ENCODE measurements at places on chromosomes 4 and X.

- no peak for DNase-seq
Measured at GRCh38 chrX:10168226-10168625, 11.5 kb downstream of the CLCN4 start.

DNA sequence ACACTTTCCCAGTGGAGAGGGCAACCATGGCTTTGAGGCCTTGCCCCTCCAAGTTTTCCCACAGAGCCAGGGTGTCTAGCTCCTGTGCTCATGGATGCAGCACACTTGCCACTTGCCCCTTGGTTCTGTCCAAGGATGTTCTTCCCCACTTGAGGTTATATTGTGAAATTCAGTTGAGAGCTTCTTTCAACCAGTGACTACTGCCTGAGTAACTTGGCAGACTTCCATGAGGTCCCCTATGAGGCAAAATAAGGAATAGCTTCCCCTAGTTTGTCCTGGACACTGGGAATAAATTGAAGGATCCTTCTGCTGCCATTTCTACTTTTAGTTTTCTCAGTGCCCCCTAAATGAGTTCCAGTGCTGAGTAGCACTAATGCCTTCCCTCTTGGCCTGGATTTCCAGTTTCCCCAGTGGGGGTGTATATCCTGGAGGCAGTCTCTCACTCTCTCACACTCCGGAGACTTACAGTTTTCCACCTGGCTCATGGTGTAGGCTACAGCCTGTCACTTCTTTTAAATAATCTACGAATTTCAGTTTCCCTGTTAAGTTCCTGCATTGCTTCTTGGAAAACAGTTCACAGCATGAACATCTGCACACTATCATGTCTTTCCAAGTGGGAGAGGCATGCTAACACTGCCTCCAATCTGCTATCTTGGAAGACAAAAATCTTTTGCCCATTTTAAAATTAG, 36.4 kb upstream of the ADH4 start:
- no peak for DNase-seq

DNA sequence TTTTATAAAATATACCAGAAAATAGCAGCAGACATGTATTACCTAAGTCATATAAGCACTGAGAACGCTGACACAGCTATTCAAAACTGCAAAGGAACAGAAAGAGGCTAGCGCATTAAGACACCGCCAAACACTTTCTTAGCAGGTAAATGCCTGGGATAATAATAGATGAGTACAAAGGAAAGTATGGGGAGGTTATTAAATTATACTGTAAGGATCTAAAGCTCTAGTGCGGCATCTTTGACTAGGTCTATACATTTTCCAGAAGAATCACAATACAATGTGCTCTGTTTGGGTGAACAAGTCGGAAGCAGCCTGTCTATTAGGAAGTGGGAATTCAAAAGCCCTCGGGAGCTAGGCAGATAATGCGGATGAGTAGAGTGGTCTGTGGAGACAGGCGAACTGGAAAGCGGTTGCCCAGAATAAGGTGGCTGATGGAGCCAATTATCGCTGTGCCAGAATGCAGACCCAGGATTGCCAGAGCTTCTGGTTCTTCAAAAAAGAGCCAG, 443.6 kb upstream of the TENM3 start:
- no peak for DNase-seq

GRCh38 chr4:108024085-108024877, 34.6 kb downstream of the HADH start:
- no peak for DNase-seq

GRCh38 chr4:26343038-26343398, 22.2 kb downstream of the RBPJ start:
- no peak for DNase-seq

DNA sequence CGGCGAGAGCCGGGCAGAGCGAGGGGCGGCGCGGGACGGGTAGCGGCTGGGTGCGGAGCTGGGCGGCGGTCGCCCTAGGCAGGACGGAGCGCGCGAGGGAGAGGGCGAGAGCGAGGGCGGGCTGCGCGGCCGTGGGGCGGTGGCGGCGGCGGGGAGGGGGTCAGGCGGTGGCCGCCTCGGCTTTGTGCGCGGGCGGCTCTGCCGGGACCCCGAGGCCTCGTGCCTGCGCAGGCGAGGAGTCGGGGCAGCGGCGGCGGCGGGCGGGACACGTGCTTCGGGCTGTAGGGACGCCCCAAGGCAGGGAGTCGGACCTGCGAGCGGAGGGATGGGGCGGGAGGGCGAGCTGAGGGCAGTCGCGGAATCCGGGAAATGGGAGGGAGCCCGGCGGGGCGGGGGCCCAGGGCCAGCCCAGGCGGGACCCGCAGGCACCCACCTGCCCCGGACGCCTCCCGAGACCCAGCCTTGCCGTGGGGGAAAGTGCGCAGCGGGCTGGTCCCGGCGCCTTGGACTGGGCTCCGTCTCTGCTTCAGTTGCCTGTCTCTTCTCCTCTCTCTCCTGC, 465 bp downstream of the BMPR1B start:
- DNase-seq, result no peak

- DNase-seq, result no peak
Measured at GRCh38 chrX:15820106-15821073, 30.1 kb downstream of the ZRSR2 start.

DNA sequence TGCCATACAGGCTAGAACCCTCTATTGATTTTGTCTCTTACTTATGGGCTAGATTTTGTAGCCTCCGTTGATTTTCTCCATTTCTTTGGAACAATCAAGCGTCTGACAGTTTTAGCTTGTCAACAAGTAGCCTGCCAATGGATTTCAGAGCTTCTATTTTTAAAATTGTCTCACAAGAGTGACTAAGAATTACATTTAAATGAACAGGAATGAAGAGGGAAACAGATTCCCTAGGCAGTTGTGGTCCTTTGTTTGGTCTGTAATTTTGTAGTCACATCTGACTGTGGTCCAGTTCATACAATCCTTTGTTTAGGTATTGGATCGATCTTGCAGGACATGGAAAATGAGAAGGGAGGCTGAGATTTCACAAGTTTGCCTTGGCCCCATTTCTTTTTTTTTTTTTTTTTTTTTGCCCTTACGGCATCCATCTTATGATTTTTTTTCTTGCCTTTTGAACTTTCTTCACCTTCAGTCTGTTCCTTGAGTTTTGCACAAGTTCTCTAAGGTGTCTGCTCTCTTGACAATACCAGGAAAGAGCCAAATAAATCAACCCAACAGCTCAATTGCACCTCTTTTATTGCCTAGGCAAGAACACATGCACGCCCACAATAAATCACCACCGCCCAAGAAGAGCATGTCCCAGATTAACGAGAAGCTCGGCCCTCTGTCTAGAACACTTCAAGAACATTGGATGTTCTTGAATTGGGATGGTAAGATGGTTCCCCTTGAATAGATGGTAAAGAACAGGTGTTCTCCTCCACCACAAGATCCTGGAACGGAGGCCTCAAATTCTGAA, 86.5 kb upstream of the EGFL6 start:
- DNase-seq, result no peak

DNA sequence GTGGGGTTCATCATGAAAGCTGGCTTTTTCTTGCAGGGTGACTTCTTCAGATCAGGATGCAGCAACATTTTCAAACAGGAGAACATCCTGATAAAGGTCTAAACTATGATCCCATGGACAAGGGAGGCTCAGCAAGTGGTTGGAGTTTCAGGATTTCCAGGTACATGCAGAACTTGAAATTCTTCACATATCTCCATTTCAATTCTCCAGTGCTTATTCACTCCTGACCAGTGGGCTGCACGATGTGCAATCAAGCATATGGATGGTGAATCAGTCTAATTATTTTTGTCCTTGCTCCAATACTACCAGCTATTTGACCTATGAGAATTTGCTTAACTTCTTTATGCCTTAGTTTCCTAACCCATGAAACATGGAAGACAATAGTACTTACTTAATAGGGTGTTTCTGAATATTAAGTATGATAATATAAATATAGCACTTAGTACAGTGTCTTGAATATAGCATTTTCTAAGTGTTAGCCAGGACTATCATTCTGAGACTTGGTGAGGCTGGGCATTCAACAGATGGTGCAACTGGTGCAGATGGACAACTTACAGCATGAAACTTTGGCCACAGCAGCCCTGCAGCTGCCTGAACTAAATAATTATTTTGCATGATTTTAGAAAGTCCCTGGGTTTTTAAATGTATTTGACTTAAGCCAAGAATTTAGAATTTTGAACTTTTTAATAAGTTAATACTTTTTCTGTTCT, 92.4 kb downstream of the HPGD start:
- DNase-seq, result no peak

GRCh38 chr4:152307669-152308068, 228.2 kb downstream of the FBXW7 start:
- DNase-seq, result no peak

- no peak for DNase-seq
Measured at GRCh38 chr4:145183023-145183422, 2.6 kb upstream of the OTUD4 start.

GRCh38 chr4:23060776-23061175, 368.0 kb downstream of the GBA3 start:
- no peak for DNase-seq

GRCh38 chrX:33053001-33053400, 158.3 kb downstream of the DMD start:
- no peak for DNase-seq

DNA sequence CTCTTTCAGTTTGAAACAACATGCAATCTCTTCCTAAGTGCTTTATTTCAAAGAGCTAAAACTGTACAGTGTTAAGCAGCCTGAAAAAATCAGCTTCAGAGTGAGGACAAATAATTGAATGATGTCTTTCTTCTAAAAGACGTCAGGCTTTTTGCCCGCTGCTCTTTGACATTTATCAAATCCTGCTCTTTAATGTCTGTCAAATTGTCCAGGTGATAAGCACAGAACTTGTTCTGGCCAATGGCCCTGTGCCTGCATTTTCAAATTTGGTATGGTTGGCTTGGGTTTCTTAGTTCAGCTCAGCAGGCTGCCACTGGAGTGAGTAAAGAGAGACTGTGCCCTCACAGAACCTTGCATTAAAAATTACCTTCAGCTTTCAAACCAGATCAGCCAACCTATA, 712.9 kb upstream of the LCORL start:
- DNase-seq, result no peak

All from stimulated activated CD4-positive, alpha-beta T cell treated with anti-CD3 and anti-CD28 coated beads, TNF-alpha, amount 100 ng/mL, for 48 hours (primary cell).